ENCODE measurements at places on chromosomes 5 and 9. TPM values are rescaled to one million over a fixed set of nuclear protein-coding genes. Genes with fewer than 3 reads are reported as not detected.

- peak; percentile 98 for DNase-seq
Observed at GRCh38 chr5:132389585-132390286, 20.2 kb downstream of the SLC22A5 start.

DNA sequence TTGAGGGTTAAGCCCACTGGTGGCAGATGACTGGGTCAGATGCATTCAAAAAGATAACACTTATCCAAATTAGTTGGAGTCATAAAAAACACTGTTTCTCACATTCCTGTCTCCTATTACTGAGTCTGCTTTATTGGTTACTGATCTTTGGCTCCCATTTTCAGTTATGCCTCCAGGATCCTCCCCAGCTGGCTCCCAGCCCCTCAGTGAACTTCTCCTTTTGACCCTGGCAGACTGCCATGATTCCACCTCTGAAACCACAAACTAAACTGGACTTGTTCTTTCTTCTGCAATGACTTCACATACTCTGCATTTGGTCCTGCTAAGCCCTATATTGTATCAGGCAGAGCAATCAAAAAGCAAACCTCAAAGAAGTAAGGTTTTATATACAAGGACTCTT is 860.8 kb upstream of the DMAC1 start:
- no peak for DNase-seq

- DNase-seq, result peak; percentile 87
Observed at GRCh38 chr5:149128023-149128875, 13.0 kb upstream of the ABLIM3 start.

GRCh38 chr5:24510523-24510988 is 134.2 kb downstream of the CDH10 start:
- no peak for DNase-seq

DNA sequence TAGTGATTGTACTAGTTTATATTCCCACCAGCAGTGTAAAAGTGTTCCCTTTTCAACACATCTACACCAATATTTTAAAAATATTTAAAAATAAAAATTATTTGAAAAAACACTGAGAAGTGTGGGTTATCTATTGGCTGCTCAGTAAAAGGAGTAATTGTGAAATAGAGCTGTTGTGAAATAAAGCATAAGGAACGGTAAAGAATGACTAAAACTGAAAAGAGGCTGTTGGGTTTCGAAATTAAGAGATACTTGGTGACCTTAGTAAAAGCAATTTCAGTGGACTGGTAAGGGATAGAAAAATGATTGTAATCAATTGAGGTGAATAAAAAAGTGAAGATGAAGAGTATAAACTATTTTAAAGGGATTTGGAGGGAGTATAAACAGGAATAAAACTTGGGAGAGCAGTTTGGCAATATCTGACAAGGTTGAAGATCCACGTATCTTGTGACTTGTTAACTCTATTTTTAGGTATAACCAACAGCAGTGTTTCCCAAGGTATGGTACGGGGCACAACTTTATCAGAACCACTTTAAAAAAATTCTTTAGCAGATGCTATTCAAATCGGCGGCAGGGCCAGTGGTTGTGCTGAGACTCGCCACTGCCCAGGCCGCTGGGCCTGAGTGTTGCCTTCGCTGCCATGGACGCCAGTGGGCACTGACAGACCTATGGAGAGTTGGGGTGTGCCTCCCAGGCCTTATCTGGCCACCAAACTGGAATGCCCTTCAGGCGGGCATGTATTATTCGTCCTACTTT is 63.3 kb downstream of the TMEM38B start:
- no peak for DNase-seq

DNA sequence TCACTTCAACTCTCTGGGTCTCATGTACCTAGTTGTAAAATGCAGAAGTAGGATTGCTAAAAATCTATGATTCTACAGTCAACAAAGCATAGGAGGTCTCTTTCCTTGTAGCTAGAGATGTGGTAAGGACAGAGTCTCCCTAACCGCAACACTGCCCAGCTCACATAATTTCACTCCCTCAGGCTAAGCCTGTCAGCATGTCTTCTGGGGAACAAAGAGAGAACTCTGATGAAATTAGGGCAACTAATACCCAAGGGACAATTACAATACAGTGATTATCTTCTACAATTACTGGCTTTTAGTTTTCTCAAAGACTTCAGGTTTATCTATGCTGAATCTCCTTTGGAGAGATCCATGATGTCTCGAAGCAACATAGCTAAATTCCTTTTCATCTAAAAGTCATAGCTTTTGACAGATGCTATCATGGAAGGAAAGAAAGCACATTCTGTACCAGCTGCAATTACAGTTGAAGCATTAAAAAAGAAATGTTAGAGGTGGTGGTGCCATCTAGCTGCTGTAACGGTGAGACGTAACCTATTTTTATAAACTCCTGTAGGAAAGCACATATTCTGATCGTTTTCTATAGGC is 141.1 kb upstream of the TARS1 start:
- peak; percentile 72 for DNase-seq

The FAXDC2 gene
- not detected for total RNA-seq

DNA sequence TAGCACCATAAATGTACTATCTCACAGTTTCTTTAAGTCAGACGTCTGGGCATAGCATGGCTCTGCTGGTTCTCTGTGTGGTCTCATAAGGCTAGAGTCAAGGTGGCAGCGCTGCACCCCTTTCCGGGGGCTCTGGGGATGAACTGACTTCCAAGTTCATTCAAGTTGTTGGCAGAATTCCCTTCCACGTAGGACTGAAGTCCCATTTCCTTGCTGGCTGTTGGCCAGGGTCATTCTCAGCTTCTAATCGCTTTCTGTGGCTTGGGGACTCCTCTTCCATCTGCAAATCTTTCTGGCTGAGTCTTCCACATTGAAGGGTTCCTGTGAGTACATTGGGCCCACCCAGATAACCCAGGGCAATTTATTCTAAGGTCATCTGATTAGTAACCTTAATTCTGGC is 211.0 kb downstream of the AGTPBP1 start:
- DNase-seq, result no peak

The INSL6 gene
- total RNA-seq, result not detected

DNA sequence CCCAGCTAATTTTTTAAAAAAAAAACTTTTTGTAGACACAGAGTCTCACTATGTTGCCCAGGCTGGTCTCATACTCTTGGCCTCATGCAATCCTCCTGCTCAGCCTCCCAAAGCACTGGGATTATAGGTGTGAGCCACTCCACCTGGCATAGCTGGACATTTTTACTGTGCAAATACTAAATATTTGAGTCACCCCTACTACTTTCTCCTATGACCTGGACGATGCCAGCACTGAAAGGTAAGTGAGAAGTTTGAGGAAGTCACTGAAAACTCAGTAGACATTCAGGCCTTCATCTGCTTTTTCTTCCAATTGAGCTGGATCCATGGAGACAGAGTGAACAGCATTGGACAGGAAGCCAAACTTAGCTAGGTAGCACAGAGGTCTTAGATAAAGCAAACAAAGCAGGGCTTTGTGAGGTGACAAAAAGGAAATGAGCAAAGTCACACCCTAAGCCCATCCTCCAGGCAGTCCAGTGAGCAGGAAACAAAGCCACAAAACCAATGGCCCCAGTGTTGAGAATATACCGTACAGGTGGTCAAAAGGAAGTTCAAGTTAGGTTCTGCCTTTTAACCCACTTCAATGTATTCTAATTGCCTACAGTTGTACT is 192.6 kb upstream of the RASA1 start:
- peak; percentile 78 for DNase-seq

- DNase-seq, result peak; percentile 87
Observed at GRCh38 chr9:124212381-124213050, 45.2 kb upstream of the NEK6 start.

Data from PC-3 (cell line).